Activated naive CD8-positive, alpha-beta T cell treated with anti-CD3 and anti-CD28 coated beads for 36 hours (primary cell): ENCODE measurements at places on chromosomes 2 and 18. TPM values are rescaled to one million over a fixed set of nuclear protein-coding genes. Genes with fewer than 3 reads are reported as not detected.

GRCh38 chr2:156341452-156342253 lies 9.1 kb upstream of the NR4A2 start:
- DNase-seq, result peak; percentile 91

DNA sequence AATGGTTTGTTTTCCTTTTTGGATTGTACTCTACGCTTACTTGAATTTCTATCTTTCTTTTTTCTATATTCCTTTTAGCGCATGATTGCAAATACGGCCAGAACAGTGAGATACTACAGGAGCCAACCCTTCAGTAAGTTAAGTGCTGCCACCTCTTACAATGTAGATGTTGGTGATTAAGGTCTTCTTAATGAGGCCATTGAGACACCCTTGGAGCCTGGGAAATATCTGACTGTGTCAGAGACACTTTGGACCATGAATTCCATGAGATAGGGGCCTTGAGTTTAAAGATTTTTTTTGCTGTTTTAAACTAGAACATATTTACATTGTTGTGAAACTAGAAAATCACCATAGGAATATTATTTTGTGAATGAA lies 27.1 kb upstream of the MAP3K20 start:
- DNase-seq, result no peak

DNA sequence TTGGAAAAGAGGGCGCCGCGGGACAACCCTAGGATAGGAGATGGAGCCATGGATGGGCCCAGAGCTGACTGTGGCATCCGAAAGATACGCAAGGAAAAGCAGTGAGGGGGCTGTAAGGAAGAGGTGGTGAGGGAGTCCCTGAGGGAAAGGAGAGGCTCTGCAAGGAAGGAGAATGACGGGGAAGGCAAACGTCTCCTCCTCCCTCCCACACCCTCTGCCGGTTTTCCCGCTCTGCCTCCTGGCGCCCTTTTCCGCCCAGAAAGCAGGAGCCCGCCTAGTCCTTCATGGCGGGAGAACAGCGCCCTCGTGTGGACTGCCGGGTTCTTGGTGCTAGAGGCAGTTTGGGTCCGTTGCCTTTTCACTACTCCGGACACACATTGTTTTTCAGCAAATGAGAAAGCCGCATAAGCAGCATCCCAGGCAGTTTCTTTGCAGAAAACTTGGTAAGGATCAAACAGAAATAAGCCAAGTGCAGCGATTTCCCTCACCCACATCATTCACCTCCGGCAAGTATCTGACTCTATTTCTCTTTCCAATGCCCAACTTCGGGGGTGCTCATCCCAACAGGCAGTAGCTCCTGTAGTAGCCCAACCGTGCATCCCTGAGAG lies 200.4 kb downstream of the INO80D start:
- DNase-seq, result peak; percentile 57

DNA sequence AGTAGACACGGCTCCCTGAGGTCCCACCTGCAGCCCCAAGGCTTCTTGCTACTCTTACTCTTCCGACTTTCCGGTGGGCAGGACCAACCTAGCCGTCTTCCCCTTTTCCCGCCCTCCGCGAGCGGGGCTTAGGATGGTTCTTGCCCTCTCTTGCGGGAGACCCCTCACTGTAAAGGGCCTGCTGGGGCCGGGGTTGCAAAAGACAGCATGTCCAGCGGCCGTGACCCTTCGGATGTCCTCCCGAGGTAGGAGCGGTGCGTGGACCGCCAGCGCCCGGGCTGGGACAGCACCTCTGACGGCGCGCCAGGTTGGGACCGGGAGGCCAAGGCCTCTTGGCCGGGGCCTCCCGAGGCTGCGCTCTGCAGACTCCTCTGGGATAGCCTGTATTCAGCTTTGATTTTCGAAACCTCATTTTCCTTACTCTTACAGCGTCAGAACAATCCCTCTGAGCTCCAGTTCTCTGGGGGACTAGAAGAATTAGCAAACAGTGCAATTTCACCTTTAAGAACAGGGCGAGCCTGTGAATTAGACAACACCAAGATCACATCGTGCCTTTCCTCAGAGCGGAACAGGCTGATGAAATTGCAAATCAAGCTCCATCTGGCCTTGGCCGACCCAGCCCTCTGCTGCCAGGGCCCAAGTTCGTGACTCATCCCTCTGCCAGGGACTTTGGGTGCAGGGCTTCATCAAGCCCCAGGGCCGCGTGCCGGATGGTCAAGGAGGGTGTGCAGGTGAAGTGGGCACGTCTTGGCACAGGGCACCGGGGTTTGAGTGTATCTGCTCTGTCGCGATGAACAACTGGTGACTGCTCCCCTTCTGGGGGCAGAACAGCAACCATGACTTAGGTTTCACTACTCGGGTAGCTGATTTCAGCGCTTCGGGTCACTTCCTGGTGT lies 777 bp downstream of the MOCOS start:
- no peak for DNase-seq

- no peak for DNase-seq
These were observed 59.0 kb downstream of the E2F6 start for GRCh38 chr2:11406958-11407381.

DNA sequence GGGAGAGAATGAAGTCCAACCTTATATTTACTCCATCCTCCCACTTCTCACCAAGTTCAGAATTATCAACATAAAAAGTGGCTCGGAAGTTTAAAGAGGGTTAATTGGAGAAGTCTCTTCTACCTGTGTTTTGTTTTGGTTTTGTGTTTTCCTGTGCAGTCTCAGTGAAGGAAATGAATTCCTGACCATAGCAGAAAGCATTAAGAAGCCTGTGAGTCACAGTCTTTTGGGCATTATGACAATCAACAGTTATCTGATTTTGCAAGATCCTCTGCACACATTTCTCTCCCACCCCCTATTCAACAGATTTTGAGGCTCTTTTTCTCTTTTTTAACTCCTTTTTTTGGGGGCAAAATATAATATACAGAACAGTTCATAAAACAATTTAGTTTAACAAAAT lies 8.6 kb upstream of the RPL37A start:
- no peak for DNase-seq

GRCh38 chr18:49609256-49610021 lies 47.6 kb downstream of the LIPG start:
- DNase-seq, result no peak

Gene DPP10
- not detected for total RNA-seq

Gene ANXA4
- 15.6 TPM for total RNA-seq

Gene ALPP
- total RNA-seq, result not detected

Gene ZDBF2
- total RNA-seq, result 10.1 TPM

Gene IL36A
- not detected for total RNA-seq
